DMS 273 treated with DMSO at 0.1 percent for 48 hours (cell line): ENCODE measurements at places on chromosomes 12 and 14.

- DNase-seq: no peak
Measured at GRCh38 chr12:122265886-122266229, 436 bp downstream of the VPS33A start.

- no peak for DNase-seq
Measured at GRCh38 chr12:102379346-102380162, 100.8 kb downstream of the IGF1 start.

DNA sequence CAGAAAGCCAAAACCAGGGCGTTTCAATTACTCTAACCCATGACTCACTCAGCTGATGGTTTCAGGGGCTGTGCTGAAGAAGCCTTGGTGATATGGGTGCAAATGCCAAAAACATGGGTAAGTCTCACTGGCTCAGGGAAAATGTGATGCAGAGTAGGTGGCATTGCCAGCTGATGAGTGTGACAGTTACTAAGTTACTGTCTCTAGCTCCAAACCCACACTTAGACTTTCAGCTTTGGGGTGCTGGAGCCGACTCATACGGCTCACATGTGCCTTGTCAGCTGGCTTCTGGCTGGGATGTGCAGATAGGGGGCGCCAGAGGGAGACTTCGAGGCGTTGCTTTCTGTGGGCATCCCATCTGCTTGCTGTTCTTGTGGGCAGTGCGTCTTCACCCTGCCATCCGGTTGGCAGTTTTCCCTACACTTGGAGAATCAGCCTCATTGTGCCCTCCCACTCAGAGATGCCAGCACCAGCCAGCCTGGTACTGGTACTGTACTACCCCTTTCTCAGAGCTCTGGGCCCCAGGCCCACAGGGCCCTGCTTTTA lies 11.1 kb upstream of the KRT7 start:
- DNase-seq: no peak

GRCh38 chr12:106332536-106332935 lies 25.0 kb upstream of the POLR3B start:
- DNase-seq: no peak

DNA sequence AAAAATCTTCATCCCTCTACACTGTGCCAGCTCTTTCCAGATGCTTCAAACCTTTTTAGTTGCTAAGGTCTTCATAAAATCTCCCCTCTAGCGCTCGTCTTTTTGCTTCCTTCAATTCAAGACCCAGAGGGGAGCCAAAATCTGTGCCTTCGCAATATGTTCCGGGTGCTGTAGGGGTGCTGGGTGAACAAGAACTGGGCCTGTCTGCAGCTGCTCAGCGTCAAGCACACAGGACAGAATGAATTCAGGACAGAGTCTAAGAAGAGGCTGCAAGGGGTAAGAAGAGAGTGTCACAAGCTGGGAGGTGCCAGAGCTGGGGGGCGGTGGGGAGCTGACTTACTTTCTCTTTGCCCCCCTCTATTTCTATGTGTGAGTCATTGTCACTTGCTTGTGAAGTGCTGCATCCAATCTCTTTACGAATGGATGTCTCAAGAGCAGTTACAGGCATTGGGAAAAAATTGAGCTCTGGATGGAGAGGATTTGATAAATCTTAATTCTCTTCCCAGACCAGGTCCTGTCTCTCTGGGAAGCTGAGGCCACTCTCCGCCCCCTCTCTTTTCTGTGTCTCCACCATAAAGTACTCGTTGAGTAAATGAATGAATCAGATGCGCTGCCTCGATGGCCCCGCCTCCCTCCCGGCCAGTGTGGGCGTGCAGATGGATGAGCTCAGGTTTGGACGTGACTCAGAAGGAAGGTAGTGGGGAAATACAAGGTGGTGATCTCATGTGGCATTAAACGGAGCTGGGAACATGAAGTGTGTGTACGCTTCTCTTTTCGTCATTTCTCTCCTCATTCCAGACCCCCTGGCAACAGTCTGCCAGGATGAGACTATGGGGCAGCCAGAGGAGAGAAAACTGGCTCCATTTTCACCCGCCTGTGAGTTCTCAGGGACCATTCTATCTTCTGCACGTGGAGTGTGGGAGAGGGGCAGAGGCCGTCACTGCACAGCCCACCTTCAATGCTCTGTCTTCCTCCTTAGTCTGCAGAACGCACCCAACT lies 91.3 kb downstream of the TSPAN9 start:
- DNase-seq: no peak
